ENCODE measurements at places on chromosomes 3 and 15.

GRCh38 chr15:29125382-29126207 lies 144.0 kb downstream of the NSMCE3 start:
- no peak overlapping the region for H3K27ac ChIP-seq
- H3K4me1 ChIP-seq: no peaks in the 10 kb centered on the region
- no peak overlapping the region for H3K4me3 ChIP-seq
- no peak for DNase-seq

GRCh38 chr15:57795261-57795660 lies 88.7 kb downstream of the POLR2M start:
- H3K36me3 ChIP-seq: no peaks in the 10 kb centered on the region
- H3K27me3 ChIP-seq: no peaks in the 10 kb centered on the region

GRCh38 chr3:138418601-138419206 lies 15.7 kb upstream of the ESYT3 start:
- no peak overlapping the region for H3K27ac ChIP-seq
- H3K4me1 ChIP-seq: no peaks in the 10 kb centered on the region
- no peaks in the 10 kb centered on the region for H3K36me3 ChIP-seq
- DNase-seq: no peak
- no peaks in the 10 kb centered on the region for H3K27me3 ChIP-seq

- no peak overlapping the region for H3K27ac ChIP-seq
- H3K4me1 ChIP-seq: peaks cover 5% of the 10 kb centered on the region
- DNase-seq: no peak
- H3K27me3 ChIP-seq: no peaks in the 10 kb centered on the region
- H3K36me3 ChIP-seq: no peaks in the 10 kb centered on the region
- H3K4me3 ChIP-seq: no peak overlapping the region
Observed at GRCh38 chr3:153414982-153415381, 253.0 kb downstream of the RAP2B start.

DNA sequence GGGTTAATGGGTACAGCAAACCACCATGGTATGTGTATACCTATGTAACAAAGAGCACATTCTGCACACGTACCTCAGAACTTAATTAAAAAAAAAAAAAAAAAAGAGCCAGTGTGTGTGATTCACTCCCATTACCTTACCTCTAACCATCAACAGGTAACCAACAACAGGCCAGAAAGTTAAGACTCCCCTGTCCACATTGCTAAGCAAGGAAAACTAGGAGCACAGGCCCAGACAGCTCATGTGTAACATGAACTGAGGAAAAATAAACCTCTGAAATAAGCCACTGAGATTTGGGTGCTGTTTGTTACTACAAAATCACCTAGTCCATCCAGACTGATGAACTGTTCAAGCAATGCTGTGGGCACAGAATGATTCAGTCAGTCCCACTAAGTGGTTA lies 6.0 kb downstream of the KATNBL1 start:
- H3K36me3 ChIP-seq: peaks cover 4% of the 10 kb centered on the region
- H3K4me1 ChIP-seq: peaks cover 4% of the 10 kb centered on the region
- no peak for DNase-seq

DNA sequence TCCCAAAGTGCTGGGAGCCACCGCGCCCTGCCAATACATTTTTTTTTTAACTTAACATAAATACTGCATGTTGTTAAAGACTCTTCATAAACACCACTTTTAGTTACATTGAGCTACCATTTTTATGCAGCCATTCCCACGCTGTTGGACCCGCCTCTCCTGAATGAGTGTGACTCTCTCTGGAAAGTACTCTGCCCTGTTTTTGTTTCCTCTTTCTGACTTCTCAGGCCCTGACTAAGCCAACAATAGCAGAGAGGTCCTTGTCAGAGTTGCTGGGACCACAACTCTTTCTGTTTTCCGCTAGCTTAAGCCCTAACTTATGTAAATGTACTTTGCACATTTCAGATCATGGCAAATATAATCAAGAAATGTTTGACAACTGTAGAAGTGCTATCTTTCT lies 35.2 kb downstream of the PARP15 start:
- H3K4me1 ChIP-seq: no peaks in the 10 kb centered on the region
- H3K4me3 ChIP-seq: no peak overlapping the region
- H3K27me3 ChIP-seq: no peaks in the 10 kb centered on the region

GRCh38 chr3:80227216-80227615 lies 459.4 kb upstream of the ROBO1 start:
- DNase-seq: no peak
- H3K36me3 ChIP-seq: no peaks in the 10 kb centered on the region
- no peak overlapping the region for H3K4me3 ChIP-seq

All from naive thymus-derived CD4-positive, alpha-beta T cell (primary cell).